ENCODE measurements at places on chromosomes 16 and 17.
A peak's percentile ranks its signal among the peaks of the same experiment; 100 is the strongest.

DNA sequence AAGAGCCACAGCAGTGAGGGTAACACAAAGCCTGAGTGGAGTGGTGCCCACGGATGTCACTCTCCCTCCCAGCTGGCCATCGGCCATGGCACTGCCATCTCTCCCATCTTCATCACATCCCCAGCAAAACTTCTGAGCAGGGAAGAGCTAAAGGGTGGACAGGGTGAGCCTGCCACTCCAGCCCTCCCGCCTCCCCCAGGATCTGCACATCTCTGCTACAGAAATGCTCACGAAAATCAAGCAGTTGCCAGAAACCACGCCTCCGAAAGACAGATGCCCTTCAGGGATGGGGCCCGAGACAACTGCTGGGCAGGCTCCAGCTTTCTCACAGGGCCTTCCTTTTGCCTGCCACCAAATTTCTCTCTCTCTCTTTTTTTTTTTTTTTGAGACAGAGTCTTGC is 3.6 kb downstream of the GRIN2C start:
- no peak for DNase-seq

DNA sequence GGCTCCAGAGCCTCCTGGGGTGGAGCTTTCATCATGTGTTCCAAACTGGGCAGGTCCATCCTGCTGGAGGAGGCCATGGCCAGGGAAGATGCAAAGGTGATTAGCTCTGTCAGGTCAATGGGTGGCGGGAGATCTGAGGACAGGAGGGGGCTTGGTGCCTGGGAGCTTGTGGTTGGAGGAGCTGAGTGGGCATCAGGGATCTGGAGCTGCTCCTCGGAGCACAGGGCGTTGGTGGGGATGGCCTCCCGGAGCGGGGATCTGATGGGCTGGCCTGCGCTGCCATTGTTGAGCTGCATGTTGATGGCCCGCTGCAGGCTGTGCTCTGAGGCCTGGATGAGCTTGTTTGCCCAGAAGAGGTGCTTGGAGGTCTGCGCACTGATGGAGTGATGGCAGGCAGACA is 6.5 kb downstream of the SPATA32 start:
- no peak for DNase-seq

DNA sequence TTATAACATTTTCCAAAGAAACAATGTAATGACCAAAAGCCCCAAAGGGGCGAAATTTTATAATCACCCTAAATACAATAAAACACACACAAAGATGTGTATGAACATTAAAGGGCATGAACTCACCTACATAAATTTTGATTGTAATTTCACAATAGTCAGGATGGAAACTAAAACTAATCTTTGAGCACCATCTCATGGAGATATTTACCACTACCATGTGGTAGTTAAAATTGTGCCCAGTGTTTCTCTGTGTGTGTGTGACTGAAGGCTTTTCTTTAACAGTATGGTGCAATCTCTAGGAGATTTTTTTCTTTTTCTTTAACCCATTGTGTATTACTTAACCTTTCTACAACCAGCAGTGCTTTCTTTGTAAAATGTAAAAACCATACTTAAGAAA is 19.7 kb upstream of the MEIOC start:
- no peak for DNase-seq

DNA sequence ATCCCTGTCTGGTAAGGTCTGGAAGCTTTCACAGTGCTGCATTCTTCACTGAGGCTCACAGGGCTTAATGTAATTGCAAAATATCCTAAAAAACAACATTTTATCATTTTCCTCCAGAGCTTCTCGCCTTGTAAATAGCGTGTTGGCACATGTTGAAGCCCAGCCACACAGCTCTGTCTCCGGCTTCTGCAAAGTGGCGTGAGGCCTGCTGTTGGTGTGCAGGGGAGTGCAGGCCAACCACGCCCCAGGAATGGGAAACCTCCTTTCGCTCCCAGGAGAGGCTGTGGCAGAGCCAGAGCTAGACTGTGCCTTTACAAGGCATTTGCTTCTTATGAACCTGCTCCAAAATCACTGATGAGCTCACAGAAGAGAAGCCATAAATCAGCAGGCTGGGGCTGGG is 248.2 kb upstream of the MAF start:
- no peak for DNase-seq

DNA sequence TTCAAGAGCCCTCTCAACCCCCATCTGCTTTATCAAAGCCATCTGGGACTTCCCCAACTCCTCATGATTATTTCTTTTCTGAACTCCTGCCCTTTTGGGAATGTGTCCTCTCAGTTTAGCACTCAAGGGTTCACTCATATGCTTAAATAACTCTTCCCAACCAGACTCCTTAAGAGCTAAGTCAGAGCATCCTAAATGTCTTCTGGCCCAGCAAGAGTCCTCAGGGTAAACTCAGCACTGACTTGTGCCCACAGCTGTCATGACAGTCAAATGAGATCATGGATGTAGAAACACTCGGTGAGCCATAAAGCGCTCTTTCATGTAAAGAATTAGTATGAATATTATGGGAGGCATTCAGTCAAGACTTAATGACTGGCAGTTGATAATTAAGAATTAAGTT is 85.9 kb downstream of the TEX14 start:
- no peak for DNase-seq

- peak; percentile 62 for DNase-seq
These were observed 6.8 kb downstream of the MPG start for GRCh38 chr16:84718-85406.

DNA sequence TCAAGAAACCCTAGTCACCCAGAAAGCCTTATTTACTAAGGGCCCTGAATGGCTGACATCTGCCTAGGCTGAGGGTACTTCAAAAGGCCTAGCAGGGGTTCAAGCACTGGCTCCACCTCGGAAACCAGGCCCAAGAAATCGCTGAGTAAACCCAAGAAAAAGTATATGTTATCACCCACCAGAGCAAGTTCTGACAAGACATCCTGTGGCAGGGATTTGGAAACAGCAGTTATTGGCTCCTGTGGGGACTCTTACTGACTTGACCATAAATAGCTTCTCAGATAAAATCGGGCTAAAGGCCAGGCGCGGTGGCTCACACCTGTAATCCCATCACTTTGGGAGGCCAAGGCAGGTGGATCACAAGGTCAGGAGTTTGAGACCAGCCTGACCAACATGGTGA is 12.2 kb downstream of the ATP6V0D1 start:
- no peak for DNase-seq

DNA sequence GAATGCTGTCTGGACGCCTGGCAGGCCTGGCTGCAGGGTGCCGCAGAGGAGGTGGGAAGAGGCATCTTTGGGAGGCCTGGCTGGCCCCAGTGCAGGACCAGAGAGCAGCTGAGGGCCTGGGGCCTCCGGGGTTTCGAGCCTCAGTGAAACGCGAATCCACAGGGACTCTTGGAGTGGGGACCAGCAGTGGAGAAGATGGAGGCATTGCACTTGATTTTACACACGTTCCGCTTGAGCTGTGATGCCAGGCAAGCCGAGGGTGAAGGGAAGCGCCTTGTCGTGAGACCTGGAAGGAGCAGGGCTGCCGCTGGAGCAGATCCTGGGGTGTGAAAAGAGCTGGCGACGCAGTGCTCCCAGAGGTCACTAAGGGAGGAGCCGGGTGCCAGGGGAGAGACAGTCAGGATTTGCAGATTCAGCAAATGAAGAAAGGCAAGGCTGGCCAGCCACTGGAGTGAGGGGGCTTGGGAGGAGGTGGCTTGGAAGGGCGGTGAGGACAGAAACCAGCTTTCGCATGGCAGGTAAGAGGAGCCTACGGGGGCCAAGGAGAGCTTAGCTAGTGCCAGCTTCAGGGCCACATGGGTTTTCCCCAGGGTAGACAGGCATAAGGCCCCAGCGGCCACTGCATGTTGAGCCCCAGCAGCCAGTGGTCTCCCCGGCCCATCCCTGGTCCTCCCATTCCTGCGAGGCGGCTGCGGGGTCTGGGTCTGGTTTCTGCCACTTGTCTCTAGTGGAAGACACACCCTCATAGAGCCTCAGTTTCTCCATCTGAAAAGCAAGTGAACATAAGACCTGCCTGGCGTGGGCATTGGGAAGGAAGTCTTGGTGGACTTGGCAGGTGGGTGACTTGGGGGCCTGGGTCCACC is 175.2 kb upstream of the CHMP6 start:
- DNase-seq = no peak

DNA sequence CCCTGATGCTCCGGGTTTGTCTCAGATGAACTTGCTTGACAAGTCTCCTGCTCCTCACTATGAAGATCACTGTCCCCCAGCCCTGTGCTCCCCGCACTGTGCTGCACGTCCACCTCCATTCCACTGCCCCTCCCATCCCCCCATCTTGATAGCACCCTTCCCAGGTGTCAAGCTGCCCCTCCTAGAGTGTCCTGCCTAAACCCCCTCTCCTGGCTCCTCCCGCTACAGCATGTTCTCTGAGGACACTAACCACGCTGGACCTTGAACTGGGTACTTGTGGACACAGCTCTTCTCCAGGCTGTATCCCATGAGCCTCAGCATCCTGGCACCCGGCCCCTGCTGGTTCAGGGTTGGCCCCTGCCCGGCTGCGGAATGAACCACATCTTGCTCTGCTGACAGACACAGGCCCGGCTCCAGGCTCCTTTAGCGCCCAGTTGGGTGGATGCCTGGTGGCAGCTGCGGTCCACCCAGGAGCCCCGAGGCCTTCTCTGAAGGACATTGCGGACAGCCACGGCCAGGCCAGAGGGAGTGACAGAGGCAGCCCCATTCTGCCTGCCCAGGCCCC is 18.5 kb downstream of the DEXI start:
- no peak for DNase-seq

- DNase-seq = no peak
These were observed 196.0 kb downstream of the CBLN1 start for GRCh38 chr16:49085686-49086085.

- no peak for DNase-seq
These were observed 55.2 kb downstream of the EPN2 start for GRCh38 chr17:19292377-19292711.

DNA sequence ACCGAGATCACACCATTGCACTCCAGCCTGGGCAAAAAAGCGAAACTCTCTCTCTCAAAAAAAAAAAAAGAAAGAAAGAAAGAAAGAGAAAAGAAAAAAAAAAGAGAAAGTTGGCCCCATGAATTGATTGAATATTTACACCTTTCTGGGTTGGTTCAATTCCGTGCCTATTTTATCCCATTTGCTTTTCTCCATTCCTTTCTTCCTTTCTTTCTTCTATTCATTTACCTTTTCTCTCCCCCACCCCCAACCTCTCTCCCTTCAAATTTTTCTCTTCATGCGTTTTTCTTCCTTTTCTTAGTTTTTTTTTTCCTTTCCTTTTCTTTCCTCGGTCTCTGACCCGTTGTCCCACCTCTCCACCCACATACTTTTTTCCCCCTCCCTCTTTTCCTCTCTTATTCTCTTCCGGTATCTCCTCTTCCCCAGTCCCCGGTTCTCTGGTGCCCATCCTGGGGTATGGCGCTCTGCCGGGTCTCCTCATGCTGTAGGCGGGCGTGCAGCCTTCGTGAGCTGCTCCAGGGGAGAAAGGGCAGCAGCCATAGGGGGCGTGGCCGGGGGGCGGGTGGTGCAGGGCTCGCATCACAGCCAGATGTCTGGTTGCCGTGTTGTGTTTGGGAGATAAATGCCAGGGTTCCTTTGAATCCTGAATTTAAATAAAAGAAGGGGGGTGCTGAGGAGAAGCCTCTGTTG is 5.3 kb upstream of the COL1A1 start:
- no peak for DNase-seq

GRCh38 chr16:31224092-31224955 is 7.4 kb upstream of the PYDC1 start:
- DNase-seq = no peak

DNA sequence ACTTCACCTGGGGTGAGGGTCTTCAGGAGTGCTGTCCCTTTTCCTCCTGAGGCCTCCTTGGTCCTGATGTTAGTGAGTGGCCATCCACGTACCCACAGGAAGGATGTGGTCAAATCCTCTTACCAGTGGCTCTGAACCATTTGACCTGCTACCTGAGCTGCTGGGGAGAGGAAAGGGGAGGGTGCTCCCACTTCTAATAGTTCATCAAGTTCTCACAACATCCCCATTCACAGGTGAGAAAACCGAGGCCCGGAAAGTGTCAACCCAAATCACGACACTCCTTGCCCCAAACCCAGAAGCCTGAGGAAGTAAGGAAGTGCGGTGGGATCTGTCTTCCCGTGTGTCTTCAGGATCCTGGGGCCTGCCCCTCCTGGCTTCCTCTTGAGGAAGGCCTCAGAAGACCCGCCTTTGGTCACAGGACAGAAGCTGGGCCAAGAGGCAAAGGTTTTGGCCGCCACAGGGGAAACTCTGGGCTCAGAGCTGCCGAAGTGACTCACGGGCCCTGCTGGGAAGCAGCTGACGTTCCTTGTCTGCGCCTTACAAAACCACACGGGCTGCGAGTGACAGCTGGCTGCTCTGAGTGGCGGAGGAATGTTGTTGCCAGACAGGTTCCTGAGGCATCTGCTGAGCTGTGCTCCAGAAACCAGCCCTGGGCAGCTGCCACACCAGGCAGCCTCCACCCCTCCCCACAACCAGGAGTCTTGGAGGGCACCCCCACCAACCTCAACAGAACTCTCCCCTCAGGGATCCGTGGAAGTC is 13.9 kb upstream of the KIFC3 start:
- peak; percentile 18 for DNase-seq

GRCh38 chr16:75770051-75770450 is 43.8 kb upstream of the CPHXL start:
- no peak for DNase-seq

GRCh38 chr16:26118575-26118974 is 426.8 kb downstream of the HS3ST4 start:
- no peak for DNase-seq

GRCh38 chr16:22705799-22706198 is 108.2 kb upstream of the HS3ST2 start:
- no peak for DNase-seq

DNA sequence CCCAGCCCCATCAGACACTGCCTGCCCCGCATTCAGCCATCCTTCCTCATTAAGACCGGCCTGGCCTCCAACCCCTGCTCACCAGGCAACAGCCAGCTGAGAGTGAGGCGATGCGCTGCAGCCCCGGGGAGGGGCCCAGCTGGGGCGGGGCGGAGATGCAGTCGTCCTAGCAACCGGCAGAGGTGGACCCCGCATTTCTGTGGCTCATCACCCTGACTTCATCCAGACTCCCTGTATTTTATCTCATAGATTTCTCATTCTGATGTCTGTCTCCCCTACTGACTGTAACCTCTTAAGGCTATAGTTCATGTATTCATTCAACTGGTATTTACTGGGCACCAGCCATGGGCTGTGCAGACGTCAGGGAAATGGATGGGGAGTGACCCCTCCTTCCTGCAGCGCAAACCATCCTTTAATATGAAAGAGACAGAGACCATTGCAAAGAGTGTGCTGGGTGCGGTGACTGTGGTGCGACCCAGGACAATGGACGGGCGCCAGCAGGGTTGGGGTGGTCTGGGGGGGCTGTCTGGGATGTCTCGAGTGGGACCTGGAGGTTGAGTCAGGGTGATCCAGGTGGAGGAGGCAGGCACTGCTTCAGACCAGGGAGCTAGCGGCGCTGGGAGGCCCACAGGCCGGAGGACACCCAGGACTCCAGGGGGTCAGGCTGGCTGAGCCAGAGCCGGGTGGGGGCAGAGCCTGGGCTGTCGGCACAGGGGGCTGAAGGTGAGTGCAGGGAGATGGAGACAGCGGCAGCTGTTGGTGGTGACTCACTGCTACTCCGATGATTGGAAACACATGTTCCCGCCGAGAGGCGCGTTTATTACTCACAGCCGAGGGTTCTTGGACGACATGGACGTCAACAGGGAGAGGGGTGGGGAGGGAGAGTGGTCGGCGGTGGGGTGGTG is 10.5 kb upstream of the TIMP2 start:
- peak; percentile 33 for DNase-seq

GRCh38 chr16:64745258-64745930 is 376.5 kb downstream of the CDH11 start:
- DNase-seq = no peak
